ENCODE measurements at places on chromosomes 13 and 19.

- DNase-seq = no peak
Measured at GRCh38 chr19:58350001-58350861, 3.1 kb downstream of the A1BG start.

DNA sequence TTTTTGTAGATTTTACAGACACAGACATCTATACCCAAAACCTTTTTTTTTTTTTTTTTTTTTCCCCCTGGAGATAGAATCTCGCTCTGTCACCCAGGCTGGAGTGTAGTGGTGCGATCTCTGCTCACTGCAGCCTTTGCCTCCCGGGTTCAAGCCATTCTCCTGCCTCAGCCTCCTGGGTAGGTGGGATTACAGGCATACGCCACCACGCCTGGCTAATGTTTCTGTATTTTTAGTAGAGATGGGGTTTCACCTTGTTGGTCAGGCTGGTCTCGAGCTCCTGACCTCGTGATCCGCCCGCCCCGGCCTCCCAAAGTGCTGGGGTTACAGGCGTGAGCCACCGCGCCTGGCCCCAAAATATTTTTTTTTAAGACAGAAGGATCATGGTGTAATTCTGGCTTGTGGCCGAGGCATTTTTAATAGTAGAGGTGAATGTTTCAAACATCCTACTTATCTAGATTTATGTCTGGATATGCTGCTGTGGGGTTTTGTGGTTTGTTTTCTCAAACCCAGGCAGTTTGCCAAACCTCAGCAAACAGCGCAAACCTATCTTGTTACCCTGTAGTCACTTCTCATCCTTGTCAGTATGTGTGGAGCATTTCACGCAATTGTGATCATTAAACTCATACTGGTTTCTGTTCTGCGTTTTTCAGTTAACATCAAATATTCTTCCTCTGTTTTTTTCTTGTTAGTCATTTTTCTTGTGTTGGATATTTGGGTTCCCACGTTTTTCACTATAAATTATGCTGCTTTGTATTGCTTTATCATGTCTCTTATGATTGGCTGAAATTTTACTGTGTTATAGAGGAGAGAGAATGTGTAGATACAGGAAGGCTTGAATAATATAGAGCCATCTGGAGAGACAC is 36.2 kb upstream of the GARRE1 start:
- DNase-seq = peak; percentile 96

GRCh38 chr19:29415507-29415906 is 110.3 kb upstream of the VSTM2B start:
- DNase-seq = no peak

DNA sequence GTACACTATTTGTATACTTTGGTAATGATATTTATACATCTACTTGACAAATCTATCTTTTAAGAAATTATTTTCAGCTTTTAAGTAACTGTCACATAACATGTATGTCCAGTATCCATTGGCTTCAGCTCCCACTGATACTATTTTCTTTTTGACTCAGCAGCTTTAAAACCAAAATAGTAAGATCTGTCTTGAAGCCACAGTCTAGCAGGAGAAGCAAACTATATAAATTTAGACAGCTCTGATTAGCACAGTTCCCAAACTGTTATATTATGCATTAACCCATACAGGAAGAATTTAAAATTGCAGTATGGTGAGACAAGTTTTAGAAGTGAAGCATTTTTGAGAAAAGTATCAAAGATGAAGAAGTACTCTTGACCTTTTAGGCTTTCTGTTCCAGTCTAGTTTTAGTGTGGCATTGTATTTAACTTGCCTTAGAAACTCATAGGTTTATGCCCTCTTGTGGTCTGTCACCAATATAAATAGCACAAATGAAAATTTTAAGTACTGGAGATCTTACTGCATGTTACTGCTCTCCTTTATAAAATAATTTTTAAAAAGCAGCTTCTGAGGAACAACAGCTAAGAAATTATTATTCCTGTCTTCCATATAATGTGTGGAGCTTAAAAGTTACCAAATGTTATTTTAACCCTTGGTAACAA is 24.7 kb downstream of the URI1 start:
- peak; percentile 28 for DNase-seq

DNA sequence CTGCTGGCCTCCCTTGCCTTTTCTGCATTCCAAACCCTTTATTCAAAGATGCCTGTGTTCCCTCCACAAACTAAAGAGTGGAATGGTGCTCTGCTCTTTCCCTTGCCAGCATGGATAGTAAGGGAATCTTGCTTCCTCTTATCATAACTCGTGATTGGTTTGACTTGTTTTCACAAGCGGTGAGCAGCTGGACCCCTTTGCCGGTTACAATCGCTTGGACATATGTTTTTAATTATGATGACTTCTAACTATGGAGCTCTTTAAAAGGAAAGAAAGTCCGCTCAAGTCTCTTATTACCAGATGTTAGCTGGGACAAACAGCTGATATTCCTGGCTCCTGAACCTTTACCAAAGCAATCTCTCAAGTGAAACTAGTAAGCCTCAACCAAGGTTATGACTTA is 1094.7 kb downstream of the UQCRFS1 start:
- DNase-seq = no peak

- DNase-seq = no peak
Measured at GRCh38 chr13:90591927-90592268, 755.6 kb upstream of the MIR17HG start.

DNA sequence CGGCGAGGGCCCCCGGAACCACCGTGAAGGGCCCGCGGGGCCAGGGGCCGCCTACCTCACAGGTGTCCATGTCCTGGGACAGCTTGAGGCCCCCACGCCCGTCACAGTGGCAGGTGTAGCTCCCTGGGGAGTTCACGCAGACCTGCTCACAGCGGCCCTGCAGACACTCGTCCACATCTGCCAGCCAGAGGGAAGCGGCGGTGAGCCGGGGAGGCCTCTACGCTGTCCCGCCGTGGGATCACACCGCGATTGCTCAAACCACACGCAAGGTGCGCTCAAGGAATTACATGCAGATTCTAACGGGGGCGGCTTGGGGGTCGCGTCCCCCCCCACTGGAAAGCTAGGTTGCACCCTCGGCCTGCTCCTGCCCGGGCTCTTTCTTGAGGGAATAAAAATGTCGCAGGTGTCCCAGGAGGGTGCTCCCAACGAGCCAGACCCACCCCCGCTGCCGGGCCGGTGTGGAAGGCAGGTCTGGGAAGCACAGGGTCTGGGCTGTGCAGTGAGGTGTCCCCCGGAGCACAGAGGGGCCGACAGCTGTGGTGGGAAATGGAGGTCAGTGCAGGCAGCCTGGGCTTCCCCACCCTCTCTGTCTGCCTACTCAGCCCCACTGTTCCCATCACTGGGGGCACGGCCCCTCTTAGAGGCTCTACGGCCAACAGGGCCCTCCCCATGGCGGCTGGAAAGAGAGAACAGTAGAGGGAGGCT is 29.2 kb downstream of the GAS6 start:
- no peak for DNase-seq

DNA sequence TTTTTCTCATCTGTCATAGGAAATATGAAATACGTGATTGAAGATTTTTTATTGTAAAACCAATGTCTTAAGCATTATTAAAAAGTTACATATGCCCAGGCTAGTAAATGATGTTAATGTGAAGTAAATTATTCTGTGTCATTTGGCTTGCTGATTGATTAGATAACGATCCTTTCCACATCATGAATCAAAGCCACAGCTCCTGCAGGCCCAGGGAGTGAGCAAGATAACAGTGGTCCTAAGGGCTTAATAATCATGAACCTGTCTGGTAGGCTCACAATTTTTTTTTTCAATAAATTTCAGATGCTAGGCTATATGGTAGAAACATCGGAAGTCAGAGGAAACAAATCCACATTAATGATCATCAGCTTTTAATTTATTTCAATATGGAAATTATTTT is 269.0 kb upstream of the SLC10A2 start:
- no peak for DNase-seq

GRCh38 chr13:35343417-35343816 is 133.1 kb downstream of the MAB21L1 start:
- no peak for DNase-seq

DNA sequence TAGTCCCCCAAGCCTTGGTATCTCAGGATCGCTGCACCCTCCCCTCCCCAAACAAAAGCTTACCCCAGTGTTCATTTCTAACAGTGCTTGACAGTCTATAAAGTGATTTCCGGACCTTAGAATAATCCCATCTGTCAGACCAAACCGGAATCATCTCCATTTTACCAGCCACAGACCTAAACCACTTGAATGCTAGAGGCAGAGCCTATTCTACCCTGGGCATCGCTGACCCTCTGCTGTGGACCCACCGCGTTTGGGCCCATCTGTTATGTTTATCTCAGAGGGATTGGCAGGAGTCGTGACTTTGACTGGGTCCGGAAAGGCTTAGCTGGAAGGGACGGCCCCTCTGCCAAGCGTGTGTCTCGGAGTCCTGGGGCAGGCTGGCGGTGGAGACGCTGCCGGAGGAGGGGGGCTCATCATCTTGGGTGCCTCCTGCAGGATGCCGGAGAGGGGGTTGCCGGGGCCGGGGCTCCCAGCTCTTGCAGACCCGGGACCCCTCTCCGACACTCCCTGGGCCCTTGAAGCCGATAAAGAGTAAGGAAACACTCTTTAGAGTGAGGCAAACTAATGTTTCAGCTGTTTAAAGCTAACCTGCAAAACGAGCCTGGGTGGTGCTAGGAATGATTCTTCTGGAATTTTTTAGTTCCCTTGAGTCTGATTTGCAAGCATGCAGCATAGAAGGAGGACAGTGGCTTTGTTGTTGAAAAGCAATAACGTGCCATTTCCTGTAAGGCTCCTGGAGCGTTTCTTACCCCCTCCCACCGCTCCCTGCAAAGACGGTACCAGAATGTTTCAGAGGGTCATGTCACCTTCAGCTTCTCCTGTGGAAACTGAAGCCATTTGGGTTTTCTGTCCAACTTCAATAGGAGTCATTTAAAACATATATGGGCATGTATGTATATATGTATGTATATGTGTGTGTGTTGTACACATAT is 1.3 kb downstream of the SLC25A42 start:
- DNase-seq = peak; percentile 17

DNA sequence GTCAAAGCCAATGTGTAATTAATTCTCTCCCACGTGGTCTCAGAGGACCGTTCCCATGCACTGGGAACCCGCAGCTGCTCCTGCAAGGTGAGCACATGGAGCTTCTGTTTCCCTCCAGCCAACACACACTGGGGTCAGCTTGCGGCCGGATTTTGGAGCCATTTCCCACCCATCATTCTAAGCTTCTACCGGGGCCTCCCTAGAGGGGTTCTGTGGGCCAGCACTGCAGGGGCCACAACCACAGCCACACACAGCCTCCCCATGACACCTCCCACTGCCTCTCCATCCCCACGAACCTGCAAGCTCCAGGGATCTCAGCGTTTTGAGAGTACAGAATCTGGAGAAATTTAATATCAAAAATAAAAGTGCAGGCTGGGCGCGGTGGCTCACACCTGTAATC is 120.7 kb upstream of the SOX1 start:
- DNase-seq = no peak

DNA sequence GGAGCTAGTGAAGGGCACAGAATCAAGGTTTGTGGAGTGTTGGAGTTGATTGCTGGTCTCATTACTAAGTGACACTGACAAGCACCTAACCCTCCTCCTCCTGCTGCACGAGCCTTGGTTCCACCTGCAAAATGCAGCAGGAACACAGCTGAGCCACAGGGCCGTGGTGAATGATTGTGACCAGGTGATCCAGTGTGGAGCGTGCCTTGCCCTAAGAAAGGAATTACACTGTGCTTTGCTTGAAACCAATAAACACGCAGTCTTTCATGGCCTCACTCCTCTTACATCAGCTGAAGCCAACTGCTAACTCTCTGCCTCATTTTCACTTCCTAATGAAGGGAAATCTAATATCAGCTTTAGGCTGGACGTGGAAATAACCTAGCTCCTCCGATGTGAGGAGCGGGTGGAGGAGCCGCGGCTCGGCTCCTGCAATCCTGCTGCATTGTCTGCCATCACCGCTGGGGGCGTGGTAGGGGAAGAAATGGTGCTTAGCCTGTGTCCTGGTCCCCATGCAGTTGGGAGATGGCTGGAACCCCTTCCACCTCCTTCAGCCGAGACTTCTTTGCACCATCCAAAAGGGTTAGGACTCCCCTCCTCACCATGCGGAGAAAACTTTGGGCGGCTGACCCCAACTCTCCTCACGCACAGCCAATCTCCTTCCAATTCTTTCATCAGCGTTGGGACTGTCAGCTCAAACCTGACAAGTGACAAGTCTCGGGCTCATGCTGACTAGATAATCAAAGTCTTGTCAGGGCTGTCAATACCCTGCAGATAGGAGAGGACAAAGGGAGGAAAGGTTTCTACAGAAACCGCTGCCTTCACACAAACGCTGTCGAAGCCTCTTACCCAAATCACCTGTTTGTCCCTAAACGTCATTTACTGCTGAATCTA is 427.9 kb downstream of the ZNF536 start:
- DNase-seq = no peak

DNA sequence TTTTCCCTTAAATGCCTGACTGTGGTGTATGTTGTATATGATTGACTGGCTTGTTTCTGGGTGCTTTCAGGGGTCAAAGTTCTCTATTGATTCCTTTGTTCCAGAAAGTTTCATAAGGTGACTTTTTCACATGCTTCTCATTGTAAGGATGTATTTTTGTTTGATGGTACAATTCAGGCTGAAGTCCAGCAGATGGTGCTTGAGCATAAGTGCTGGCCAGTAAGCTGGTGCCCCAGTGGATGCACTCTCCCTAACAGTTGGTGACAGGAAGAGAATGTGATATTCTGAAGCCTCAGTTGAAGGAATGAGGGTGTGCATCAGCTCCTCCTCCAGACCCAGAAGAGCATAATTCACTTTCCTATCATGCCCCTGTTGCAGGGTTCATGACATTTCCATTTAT is 1941.6 kb upstream of the PRR20A start:
- DNase-seq = no peak

DNA sequence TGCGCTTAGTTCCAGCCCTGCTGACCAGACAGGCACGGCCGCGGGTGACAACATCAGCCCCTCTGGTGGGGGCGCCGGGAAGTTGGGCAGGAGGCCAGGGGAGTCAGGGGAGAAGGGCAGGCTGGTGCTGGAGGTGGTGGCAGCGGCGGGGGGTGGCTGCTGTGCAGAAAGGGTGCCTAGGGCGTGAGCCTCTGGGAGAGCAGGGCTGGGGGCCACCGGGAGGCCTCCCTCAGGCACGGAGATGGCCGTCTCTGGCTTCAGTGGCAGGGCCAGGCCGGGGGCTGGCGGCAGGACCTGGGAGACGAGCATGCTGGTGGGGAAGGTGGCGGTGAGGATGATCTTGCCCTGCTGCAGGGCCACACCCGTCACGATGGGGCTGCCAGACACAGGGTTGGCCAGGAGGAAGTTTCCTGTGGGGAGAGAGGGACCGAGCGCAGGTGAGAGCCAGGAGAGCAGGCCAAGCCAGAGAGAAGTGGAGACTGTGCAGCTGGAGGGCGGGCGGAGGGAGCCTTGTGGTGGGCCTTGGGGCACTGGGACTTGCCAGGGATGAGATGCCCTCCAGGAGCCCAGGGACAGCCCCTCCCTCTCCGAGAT is 3.3 kb downstream of the SIX5 start:
- no peak for DNase-seq

Data from EL (cell line).